MCF 10A (cell line): ENCODE measurements at places on chromosomes 5 and 9. TPM values are rescaled to one million over a fixed set of nuclear protein-coding genes. Genes with fewer than 3 reads are reported as not detected.

The C5orf58 gene
- total RNA-seq: not detected in 2 replicates

The FABP6 gene
- total RNA-seq: not detected in 2 replicates

The IFNA8 gene
- not detected in 2 replicates for total RNA-seq

The CDH10 gene
- 0.33 and 0.39 TPM in 2 replicates for total RNA-seq

The MEIKIN gene
- not detected in 2 replicates for total RNA-seq

The SLC6A3 gene
- not detected in 2 replicates for total RNA-seq

The SRA1 gene
- 105 and 107 TPM in 2 replicates for total RNA-seq

The PAPPA gene
- 6.1 and 7.0 TPM in 2 replicates for total RNA-seq

The PKN3 gene
- 1.1 TPM in 2 replicates for total RNA-seq

The FAM78A gene
- total RNA-seq: 0.40 and 0.54 TPM in 2 replicates

The FOXD4 gene
- 2.1 and 2.4 TPM in 2 replicates for total RNA-seq

The PCDHB5 gene
- 1.2 and 1.7 TPM in 2 replicates for total RNA-seq

The PCDHB15 gene
- total RNA-seq: 0.91 and 1.2 TPM in 2 replicates

The CCT5 gene
- total RNA-seq: 220 and 322 TPM in 2 replicates

The ELAVL2 gene
- total RNA-seq: 1.6 and 6.0 TPM in 2 replicates

The SLC6A18 gene
- total RNA-seq: not detected in 2 replicates

The FOXI1 gene
- not detected in 2 replicates for total RNA-seq

The MEF2C gene
- total RNA-seq: 0.05 and 0.07 TPM in 2 replicates

The PCDH1 gene
- total RNA-seq: 9.9 and 15.7 TPM in 2 replicates

The SLF1 gene
- 6.0 and 7.5 TPM in 2 replicates for total RNA-seq
